Umbilical cord (tissue), 2 donors: ENCODE measurements at places on chromosomes 12 and 14.

DNA sequence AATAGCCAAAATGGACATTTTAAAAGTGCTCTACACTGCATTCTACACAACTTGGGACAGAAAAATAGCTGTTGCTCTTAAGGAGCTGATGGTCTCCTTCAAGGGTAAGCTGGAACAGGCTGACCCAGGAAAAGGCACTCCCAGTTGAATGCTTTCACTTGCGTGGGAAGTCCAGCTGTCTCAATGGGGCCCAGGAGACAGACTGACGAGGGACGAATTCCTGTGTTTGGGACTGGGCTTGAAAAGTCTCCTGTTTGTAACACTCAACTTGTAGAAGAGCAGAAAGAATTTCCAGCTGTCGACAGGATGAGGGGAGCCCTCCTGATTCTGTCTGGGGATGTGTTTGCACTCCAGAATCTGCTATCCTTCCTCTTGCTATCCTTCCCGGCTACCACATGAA lies 180.8 kb downstream of the ZFP36L1 start:
- no peak for DNase-seq

DNA sequence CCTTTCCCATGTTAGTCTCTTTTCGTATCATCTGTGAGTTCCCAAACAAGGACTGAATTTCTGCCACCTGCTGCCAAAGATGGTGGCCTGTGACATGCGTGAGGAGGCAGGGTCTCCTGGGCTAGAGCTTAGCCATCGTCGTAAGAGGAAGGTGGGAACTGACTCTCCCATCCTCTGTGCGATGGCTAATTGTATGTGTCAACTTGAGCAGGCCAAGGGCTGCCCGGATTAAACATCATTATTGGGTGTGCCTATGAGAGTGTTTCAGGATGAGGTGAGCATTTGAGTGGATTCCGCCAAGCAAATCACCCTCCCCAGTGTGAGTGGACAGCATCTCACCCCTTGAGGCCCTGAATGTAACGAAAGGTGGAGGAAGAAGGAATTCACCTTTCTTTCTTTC lies 220.7 kb upstream of the DIO3 start:
- DNase-seq = no peak

GRCh38 chr14:66568220-66568619 lies 60.3 kb downstream of the GPHN start:
- no peak for DNase-seq

GRCh38 chr14:105499256-105500035 lies 8.4 kb downstream of the TEDC1 start:
- DNase-seq = no peak

GRCh38 chr12:1838205-1838993 lies 18.0 kb downstream of the LRTM2 start:
- no peak for DNase-seq

GRCh38 chr14:32009976-32010581 lies 67.0 kb upstream of the ARHGAP5 start:
- DNase-seq = no peak

GRCh38 chr12:4858386-4858785 lies 51.3 kb upstream of the KCNA1 start:
- no peak for DNase-seq

GRCh38 chr14:89027097-89027740 lies 202.8 kb downstream of the TTC8 start:
- peak; percentile 61 for DNase-seq

GRCh38 chr14:67411370-67411769 lies 595 bp downstream of the PLEK2 start:
- peak; percentile 74 for DNase-seq

DNA sequence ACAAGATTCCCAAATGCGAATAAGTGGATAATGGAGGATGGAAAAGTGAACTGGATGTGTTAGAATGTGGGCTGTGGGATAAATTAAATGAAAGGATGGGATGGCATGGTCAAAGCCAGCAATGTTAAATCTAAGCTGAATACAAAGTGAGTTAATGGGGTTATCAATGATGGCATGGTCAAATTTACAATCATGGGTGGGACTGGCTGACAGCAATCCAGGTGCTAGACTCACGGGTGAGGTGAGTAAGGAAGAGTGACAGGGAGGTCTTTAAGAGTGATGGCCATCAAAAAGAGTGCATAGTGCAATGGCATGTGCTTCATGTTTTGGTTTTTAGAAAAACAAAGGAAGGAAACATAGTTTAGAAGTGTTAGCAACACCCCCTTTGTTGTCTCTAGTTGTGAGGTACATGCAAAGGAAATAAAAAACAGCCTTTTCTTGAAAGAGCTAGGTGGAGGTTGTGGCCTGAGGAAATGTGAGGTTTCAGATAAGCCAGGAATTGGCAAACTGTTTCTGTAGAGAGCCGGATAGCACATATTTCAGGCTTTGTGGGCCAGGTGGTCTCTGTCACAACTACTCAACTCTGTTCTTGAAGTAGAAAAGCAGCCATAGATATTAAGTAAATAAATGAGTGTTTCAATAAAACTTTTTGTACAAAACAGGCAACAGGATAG lies 328.7 kb downstream of the RPL10L start:
- DNase-seq = peak; percentile 17

GRCh38 chr12:99224237-99224636 lies 423.3 kb upstream of the GARIN6 start:
- no peak for DNase-seq
